T-cell (primary cell): ENCODE measurements at places on chromosomes 12 and 14.

DNA sequence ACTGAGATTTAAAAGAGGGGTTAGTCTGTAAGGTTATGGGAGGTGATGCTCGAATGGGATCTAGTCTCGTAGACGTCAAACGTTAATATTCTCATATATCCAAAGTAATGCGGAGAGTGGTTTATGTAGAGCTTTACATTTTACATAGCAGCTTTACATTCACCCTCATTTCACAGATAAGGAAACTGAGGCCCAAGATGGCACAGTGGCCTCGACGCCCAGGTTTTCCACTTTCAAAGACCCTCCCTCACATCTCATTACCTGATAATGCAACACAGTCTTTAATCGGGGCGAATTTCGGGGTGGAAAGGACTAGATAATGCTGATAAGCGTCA is 450 bp upstream of the TDG start:
- no peak for DNase-seq

DNA sequence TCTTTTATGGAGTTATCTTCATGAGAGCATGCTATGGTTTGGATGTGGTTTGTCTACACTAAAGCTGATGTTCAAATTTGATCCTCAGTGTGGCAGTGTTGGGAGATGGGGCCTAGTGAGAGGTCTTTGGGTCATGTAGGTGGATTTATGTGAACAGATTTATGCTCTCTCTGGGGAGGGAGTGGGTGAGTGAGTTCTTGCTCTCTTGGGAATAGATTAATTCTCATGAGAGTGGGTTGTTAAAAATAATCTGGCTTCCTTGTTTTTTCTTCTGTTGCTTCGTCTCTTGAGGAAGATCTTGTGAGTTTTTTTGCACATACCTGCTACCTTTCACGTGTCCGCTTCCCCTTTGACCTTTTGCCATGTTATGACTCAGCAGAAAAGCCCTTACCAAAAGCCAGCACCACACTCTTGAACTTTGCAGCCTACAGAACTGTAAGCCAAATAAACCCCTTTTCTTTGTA is 20.5 kb downstream of the DERA start:
- DNase-seq = no peak

DNA sequence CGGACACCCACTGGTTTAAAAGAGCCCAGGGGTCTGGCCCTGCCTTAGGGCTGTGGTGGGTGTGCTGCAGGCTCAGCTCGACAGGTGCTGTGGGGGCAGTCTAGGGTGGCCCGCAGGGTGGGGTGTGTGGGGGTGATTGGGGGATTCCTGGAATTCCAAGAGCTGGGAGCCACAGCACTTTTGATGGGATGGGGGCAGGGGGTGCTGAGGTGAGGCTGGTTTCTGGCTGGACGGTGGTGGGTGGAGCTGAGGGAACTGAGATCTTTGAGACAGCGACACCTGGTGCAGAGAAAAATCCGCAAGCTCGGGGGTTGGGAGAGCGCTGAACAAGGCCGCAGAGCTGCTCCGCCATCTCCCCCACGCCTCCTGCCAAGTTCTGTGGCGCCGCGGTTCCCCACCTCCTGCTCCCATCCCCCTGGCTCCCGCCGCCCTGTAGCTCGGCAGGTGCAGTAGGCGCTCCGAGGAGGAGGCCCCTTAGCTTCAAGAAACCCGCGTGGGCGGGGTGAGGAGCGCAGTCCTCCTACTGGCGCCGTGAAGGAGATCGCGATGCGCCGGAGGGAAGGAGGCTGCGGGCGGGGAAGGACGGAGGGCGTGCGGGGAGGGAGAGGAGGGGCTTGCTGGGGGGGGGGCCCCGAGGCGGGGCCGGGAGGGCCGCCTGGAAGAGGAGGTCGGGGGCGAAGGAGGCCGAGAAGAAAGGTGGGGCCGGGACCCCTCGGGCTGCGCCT is 1.3 kb upstream of the TEDC1 start:
- peak; percentile 88 for DNase-seq

DNA sequence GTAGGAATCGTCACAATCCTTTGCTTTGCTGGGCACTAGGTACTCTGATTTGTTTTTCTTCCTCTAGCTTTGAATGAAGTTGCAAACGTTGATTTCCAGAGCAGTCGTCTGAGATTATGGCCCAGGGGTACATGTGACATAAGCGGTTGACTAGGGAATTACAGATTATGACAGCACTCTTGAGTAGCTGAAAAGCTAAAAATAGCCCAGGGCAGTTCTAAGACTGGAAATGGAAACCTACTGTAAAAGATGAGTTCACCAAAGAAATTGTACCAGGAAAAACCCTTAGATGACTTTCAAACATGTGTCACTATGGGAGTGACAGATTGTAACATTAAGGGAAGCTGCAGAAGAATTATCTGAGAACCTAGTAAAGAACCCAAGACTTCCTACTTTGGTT is 108.5 kb downstream of the ANO6 start:
- no peak for DNase-seq

DNA sequence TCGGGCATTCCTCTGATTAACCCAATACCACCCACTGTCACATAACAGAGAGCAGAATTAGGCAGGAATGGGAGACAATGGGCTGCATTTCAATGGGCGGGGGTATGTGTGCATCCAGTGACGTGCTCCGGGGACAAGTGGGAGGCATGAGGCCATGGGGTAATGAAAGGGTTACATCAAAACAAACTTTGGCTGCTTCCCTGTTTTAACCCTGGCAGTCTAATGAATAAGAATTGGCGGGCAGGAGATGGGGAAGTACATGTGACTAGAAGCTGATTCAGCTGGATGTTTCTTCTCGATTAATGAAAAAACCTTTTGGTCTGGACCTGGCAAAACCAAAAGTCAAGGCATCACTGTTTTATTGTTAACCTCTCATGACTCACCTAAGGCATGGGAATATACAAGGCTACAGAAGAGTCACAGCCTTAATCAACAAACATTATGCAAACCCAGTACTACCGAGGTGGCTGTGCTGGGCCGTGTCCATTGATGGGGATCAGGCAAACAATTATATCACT is 44.2 kb downstream of the SOCS2 start:
- no peak for DNase-seq

DNA sequence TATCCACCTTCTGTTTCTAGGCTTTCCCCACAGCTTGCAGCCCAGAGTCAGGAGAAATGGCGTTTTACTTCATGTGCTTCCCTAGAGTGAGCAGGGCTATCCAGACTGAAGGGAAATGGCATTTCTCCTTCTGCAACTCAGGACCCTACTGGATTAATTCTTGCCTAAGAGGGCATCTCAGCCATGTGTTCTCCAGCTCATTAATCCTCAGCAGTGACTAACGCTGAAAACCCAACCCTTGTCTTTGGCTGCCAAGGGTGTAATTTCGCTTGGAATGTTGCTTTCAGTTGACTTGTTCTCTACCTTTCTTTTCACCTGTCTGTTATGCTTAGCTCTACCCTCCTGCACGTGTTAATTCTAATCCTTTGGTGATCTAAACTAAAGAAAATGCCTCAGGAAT is 21.0 kb upstream of the EMP1 start:
- no peak for DNase-seq

- DNase-seq = no peak
Measured at GRCh38 chr12:28248555-28249145, 58.4 kb downstream of the CCDC91 start.

DNA sequence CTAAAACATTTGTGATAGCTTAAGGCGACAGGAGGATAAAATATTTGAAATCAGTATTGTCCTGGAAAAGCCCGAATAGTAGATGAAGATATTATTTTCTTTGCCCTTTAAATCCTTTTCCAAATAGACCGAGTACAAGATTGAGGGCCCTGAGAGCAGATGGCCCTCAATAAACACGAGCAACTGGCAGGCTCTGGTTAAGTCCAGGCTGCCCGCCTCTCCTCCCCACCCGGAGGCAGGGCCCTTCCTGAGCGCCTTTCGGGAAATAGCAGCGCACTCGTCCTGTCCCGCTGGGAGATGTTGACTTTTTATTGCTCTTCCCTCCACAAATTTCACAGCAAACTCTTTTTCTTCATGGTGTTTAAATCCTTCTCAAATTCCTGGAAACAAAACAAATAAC is 50.8 kb upstream of the MAX start:
- no peak for DNase-seq

GRCh38 chr12:16475521-16475920 is 128.1 kb downstream of the MGST1 start:
- no peak for DNase-seq

DNA sequence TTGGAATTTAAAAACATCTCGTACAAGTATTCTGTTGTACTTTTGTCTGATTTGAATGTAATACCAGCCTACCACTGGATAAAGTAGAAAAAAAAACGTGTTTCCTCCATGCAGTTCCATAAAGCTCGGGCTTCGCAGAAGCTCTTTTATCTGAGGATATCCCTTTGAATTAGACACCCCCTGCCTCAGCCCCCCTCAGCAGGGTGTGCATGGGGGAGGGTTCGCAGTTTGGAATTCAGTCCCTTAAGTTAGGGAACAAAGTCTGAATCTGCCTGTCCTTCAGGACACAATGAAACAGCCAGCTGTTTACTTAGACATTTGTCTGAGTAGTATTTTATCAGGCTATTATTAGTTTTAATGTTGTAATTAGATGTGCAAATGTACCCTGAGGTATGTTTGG is 234.0 kb upstream of the CAND1 start:
- DNase-seq = no peak
